ENCODE measurements at places on chromosomes 5 and 9. TPM values are rescaled to one million over a fixed set of nuclear protein-coding genes. Genes with fewer than 3 reads are reported as not detected.

RPP25L gene
- 21.9 TPM for total RNA-seq

SPINK13 gene
- not detected for total RNA-seq

ITK gene
- total RNA-seq = 3.3 TPM

GPX8 gene
- total RNA-seq = 30.8 TPM

TLX3 gene
- total RNA-seq = not detected

DNA sequence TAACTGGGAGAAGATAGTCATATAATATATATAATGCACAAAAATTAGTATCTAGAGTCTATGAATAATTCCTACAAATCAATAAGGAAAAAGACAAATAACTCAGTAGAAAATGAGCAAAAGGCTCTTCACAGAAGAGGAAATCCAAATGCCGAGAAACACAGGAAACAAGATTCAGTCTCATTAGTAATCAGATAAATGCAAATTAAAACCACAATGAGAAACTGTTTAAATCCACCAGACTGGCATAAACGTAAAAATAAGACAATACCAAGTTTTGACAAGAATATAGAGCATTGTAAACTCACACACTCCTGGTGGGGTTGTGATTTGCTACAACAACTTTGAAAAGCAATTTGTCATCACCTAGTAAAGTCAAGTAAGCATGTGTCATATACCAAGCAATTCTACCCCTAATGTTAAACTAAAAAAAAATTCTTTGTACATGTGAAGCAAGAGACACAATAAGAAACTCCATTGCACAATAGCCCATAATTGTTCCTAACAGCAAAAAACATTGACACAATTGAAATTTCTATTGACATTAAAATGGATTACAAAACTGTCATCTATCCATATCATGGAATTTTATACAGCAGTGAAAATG, 21.0 kb upstream of the UBLCP1 start:
- no peak overlapping the region for H3K27ac ChIP-seq
- H3K4me3 ChIP-seq = no peak overlapping the region
- DNase-seq = no peak

DNA sequence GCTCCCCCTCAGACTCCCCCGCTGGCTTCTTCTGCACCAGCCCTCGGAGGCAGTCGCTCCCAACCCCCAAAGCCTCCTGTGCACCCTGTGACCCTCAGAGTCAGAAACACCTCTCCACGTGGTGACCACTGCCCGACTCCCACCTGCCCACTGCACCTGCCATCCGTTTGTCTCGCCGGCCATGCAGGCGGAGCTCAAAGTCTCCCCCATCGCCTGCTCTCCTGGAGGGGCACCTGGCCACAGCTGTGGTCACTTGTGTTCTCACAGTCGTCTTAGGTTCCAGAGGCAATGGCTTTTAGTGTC, 38.2 kb downstream of the MRPL36 start:
- no peak overlapping the region for H3K27ac ChIP-seq
- H3K36me3 ChIP-seq = no peaks in the 10 kb centered on the region
- peaks cover 8% of the 10 kb centered on the region for H3K4me1 ChIP-seq

- H3K4me1 ChIP-seq = no peaks in the 10 kb centered on the region
- H3K4me3 ChIP-seq = no peak overlapping the region
- no peak overlapping the region for H3K27ac ChIP-seq
These were observed 87.3 kb downstream of the CCDC171 start for GRCh38 chr9:15640121-15640520.

- peak; percentile 64 for DNase-seq
- H3K4me1 ChIP-seq = no peaks in the 10 kb centered on the region
- H3K27me3 ChIP-seq = no peaks in the 10 kb centered on the region
- H3K4me3 ChIP-seq = no peak overlapping the region
These were observed 156.2 kb downstream of the MELK start for GRCh38 chr9:36728651-36729520.

- no peak overlapping the region for H3K4me3 ChIP-seq
- no peaks in the 10 kb centered on the region for H3K36me3 ChIP-seq
- H3K27me3 ChIP-seq = no peaks in the 10 kb centered on the region
- H3K4me1 ChIP-seq = no peaks in the 10 kb centered on the region
- no peak for DNase-seq
These were observed 737.3 kb downstream of the MTRR start for GRCh38 chr5:8606231-8606630.

DNA sequence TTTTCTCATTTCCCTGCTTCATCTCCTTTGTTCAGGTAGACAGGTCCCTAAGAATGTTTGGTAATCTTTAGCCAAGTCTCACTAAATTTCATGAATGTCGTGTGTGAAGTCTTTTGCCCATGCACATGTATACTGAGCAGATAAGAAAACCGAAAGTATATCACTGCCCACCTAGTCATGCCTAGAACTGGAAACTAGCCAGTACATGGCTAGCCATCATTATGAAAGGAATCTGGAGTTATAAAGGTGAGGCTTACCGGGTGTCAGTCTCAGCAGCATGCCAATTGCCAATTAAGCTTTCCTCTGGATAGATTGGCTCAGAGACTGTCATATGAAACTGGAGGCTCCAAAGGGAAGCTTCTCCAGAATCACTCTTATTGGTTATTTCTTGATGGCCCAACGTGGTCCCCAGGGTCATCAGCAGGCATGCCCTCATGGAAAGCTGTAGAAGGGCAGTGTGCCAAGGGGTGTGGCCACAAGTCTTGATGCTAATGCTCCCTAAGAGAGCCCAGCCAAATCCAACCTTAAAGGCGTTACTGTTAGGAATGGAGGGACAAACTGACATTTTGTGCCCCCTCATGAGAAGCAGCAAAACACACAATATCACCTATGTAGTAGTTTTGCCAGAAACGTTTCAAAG, 307.3 kb upstream of the PIK3R1 start:
- H3K4me1 ChIP-seq = no peaks in the 10 kb centered on the region
- H3K4me3 ChIP-seq = no peak overlapping the region
- H3K36me3 ChIP-seq = no peaks in the 10 kb centered on the region
- DNase-seq = no peak

GRCh38 chr5:119366540-119366881, 10.7 kb downstream of the TNFAIP8 start:
- H3K36me3 ChIP-seq = no peaks in the 10 kb centered on the region
- H3K4me1 ChIP-seq = peaks cover 3% of the 10 kb centered on the region
- H3K27ac ChIP-seq = no peak overlapping the region
- H3K4me3 ChIP-seq = no peak overlapping the region

DNA sequence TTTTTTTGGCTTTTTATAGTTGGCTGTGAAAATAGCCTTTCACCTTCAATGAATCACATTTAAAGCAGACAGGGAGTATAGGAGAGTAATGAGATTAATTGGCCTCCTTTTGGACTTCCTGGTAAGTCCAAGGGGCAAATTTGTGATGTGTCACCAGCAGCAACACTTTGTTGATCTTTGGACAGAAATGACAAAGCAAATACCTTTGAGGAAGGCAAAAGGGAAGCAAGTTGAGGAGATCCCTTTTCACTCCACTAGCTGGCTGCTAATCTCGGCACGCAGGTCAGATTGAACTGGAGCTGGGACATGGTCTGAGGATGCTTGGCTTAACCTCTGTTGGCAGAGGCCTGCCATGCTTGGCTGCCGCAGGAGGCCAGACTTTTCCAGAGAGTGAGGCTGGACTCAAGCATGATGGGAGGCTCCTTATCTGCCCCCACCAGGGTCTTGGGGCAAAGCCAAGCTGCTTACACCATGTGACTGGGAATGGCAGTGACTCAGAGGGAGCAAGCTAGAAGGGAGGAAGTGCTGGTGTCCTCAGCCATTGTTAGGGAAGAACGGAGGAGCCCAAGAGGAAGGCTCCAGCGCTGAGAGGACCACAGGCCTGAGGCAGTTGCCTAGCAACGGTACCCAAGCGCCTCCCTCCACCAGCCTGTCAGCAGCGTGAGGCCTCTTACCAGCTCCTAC, 174.5 kb upstream of the MAP1B start:
- peak overlapping the region; percentile 26 for H3K27ac ChIP-seq
- H3K27me3 ChIP-seq = no peaks in the 10 kb centered on the region
- no peaks in the 10 kb centered on the region for H3K36me3 ChIP-seq
- H3K4me1 ChIP-seq = peaks cover 5% of the 10 kb centered on the region

DNA sequence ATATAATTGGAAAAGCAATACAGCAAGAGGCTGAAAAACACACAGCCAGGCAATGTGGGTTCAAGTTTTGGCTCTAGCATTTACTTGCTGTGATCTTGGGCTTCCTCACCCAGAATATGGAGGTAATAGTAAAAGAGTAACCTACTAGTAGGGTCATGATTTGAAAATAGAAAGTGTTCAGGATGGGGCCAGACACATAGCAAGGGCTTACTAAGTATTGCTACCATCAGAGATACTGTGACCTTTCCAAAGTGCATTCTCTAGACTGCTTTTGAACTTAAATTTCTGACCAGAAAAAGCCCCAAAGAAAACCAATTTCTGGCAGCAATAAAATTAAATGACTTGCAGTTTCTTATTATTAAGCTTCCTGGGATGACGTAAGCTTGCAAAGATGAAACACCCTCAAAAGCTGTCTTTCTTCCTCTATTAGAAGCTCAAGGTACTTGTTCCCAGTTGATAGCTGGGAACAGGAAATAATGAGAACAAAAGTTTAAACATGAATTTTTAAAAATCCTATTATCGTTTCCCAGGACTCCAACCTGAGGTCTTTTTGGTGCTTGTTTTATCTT, 20.3 kb downstream of the SLC45A2 start:
- no peak overlapping the region for H3K4me3 ChIP-seq
- H3K36me3 ChIP-seq = no peaks in the 10 kb centered on the region
- H3K27ac ChIP-seq = no peak overlapping the region
- no peaks in the 10 kb centered on the region for H3K27me3 ChIP-seq

GRCh38 chr5:135236908-135237747, 161.9 kb downstream of the MACROH2A1 start:
- DNase-seq = no peak
- H3K27ac ChIP-seq = no peak overlapping the region
- H3K4me3 ChIP-seq = no peak overlapping the region
- H3K27me3 ChIP-seq = no peaks in the 10 kb centered on the region
- peaks cover 11% of the 10 kb centered on the region for H3K4me1 ChIP-seq

- H3K4me1 ChIP-seq = no peaks in the 10 kb centered on the region
- no peaks in the 10 kb centered on the region for H3K27me3 ChIP-seq
- H3K27ac ChIP-seq = no peak overlapping the region
- no peak for DNase-seq
- no peak overlapping the region for H3K4me3 ChIP-seq
These were observed 65.3 kb downstream of the MARCHF3 start for GRCh38 chr5:126965061-126965475.

- H3K27me3 ChIP-seq = no peaks in the 10 kb centered on the region
- H3K36me3 ChIP-seq = no peaks in the 10 kb centered on the region
- no peak overlapping the region for H3K4me3 ChIP-seq
- H3K27ac ChIP-seq = no peak overlapping the region
- no peak for DNase-seq
- H3K4me1 ChIP-seq = no peaks in the 10 kb centered on the region
These were observed 577.1 kb downstream of the PSAT1 start for GRCh38 chr9:78874061-78874460.

DNA sequence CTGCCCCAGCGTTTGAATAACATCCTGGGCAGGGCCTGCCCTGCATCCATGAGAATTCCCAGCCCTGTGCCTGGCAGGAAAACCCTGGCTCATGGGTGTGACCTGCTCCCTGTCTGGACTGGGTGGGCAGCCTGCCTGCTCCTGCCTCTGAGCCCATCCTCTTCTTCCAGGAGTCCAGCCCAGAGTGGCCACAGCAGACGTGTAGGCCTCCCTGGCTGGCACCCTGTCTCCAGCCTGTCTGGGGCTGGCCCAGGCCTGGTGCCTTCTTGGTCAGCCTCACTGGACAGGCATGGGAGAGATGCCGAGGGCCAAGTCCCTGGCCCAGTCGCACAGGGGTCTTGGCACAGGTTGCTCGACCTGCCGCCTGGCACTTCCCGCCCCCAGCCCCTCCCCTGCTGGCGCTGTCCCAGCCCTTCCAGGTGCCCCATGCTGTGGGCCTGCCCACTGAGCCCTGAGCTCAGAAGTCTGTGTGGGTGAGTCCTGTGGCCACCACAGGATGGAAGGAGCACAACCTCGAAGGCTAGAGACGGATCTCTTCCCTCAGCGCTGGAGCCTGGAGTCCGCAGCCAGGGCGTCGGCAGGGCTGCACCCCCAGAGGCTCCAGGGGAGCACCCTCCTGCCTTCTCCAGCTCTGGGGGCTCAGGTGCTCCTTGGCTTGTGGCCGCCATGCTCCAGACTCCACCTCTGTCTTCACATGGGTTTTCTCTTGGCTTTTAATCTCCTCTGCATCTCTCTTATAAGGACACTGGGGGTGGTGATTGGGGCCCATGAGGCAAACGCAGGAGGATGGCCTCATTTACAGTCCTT, 11.8 kb upstream of the COL5A1 start:
- no peak for DNase-seq
- no peak overlapping the region for H3K4me3 ChIP-seq
- H3K27me3 ChIP-seq = no peaks in the 10 kb centered on the region
- H3K36me3 ChIP-seq = no peaks in the 10 kb centered on the region
- H3K27ac ChIP-seq = no peak overlapping the region
- H3K4me1 ChIP-seq = peaks cover 8% of the 10 kb centered on the region

- no peak overlapping the region for H3K4me3 ChIP-seq
- no peak for DNase-seq
- peaks cover 20% of the 10 kb centered on the region for H3K4me1 ChIP-seq
- no peaks in the 10 kb centered on the region for H3K27me3 ChIP-seq
These were observed 77.7 kb upstream of the IL17B start for GRCh38 chr5:149456597-149457392.

GRCh38 chr5:51416149-51416548, 32.9 kb downstream of the ISL1 start:
- DNase-seq = no peak
- peaks cover 2% of the 10 kb centered on the region for H3K27me3 ChIP-seq
- no peak overlapping the region for H3K4me3 ChIP-seq
- H3K27ac ChIP-seq = no peak overlapping the region

GRCh38 chr5:114412510-114413171, 50.8 kb downstream of the KCNN2 start:
- no peak for DNase-seq
- no peaks in the 10 kb centered on the region for H3K36me3 ChIP-seq
- no peaks in the 10 kb centered on the region for H3K4me1 ChIP-seq
- no peak overlapping the region for H3K4me3 ChIP-seq

DNA sequence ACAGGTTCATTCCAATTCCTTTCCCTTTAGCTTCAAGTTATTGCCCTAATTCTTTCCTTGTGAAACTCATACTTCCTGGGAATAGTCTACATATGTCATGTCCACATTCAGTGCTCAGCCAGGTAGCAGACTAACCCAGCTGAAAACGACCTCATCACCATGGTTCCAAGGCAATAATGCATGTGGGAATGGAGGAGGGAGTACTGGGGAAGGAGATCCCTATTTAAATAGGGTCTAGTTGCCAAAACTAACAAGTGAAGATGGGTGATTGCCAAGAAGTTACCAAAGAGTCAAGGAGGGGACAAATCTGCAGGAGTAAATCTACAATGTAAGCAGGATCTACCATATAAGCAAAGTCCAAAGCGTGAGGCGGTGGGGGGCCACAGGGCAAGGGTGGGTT, 47.3 kb upstream of the MCTP1 start:
- H3K36me3 ChIP-seq = no peaks in the 10 kb centered on the region
- no peak for DNase-seq
- H3K27ac ChIP-seq = no peak overlapping the region
- no peaks in the 10 kb centered on the region for H3K4me1 ChIP-seq
- no peak overlapping the region for H3K4me3 ChIP-seq

GRCh38 chr5:67880876-67881275, 334.7 kb upstream of the PIK3R1 start:
- no peaks in the 10 kb centered on the region for H3K27me3 ChIP-seq
- no peak overlapping the region for H3K4me3 ChIP-seq
- no peak for DNase-seq
- no peak overlapping the region for H3K27ac ChIP-seq
- H3K4me1 ChIP-seq = no peaks in the 10 kb centered on the region

GRCh38 chr9:89649039-89649691, 44.4 kb downstream of the GADD45G start:
- H3K4me3 ChIP-seq = no peak overlapping the region
- H3K27ac ChIP-seq = no peak overlapping the region
- peaks cover 3% of the 10 kb centered on the region for H3K4me1 ChIP-seq

Data from lung (tissue), 17 donors.